ENCODE measurements at places on chromosomes 7 and 10.

DNA sequence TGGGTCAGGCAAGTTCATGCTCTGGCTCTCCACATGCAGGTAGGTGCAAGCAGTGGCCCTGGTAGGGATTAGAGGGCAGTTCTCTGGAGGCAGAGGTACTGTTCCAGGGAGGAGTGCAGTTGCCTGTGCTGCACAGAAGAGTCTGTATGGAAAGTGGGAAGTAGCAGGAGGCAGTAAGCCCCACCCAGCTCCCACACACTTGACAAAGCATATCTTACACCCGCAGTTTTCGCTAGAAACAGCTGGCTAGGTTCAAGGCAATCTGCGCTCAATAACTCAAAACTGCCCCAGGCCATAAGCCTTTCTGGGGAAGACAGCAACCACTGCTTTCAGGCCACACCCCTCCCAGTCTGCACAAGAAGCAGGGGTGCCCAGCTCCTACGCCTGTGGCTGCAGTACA is 33.1 kb upstream of the ARMC3 start:
- no peak for DNase-seq

DNA sequence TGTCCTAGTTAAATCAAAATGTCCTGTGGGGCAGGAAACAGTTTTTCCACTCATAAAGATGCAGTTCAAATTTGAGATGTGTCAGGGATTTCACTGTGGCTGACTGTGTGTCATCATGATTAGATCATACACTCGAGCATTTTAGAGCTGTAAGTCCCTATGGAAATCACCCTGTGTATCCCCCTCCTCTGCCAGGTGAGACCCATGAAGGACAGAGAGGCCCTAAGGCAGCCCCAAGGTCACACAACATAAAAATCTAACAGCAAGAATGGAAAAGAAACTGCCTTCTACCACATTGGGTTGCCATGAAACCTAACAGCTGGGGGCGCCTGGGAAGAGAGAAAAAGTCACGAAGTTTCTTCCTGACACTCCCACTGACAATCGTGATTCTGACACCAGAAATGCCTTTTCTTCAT is 135.8 kb downstream of the KCNMA1 start:
- no peak for DNase-seq

DNA sequence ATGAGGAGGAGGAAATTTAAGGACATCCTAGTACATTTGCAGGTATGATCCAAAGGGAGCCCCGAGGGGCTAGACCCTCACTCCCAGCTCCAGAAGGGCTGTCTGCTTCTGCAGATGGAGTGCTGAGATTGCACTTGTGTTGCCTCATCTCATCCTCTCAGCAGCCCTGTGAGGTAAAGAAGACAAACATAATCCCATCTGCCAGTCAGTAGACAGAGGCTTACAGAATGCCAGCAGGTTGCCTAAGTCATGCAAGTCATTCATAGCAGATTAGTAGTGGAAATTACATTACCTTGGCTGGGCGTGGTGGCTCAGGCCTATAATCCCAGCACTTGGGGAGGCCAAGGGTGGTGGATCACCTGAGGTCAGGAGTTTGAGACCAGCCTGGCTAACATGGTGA is 45.4 kb downstream of the BLVRA start:
- no peak for DNase-seq

- DNase-seq = no peak
Measured at GRCh38 chr7:138837627-138838026, 39.6 kb upstream of the ATP6V0A4 start.

DNA sequence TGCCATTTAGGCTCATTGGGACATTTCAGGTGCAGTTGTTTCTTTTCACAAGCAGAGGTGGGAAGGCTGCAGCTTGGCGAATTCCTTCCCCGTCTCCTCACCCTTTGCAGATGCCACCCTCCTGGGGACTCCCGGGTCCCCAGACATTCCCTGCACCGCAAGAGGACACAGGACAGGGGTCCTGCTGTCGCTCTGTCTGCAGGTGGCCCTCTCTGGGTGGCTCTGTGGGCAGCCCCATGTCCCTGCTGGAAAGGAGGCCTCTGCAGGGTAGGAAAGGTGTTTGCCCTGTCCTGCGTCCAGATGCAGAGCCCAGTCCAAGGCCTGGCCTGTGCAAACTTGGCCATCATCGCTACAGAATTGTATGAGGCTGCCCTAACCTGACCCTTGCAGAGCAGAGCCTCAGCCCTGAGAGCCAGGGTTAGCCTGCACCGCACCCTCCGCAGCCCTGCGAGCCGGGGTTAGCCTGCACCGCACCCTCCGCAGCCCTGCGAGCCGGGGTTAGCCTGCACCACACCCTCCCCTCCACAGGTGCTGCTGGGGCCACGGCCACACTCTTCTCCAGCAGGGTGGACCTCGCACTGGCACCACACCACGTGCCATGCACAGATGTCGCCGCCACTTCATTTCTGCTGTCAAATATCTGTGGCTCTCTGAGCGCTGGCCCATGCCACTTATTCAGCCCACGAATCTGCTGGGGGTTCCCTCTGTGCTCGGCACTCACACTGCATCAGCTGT is 61.0 kb downstream of the CFAP46 start:
- DNase-seq = no peak

DNA sequence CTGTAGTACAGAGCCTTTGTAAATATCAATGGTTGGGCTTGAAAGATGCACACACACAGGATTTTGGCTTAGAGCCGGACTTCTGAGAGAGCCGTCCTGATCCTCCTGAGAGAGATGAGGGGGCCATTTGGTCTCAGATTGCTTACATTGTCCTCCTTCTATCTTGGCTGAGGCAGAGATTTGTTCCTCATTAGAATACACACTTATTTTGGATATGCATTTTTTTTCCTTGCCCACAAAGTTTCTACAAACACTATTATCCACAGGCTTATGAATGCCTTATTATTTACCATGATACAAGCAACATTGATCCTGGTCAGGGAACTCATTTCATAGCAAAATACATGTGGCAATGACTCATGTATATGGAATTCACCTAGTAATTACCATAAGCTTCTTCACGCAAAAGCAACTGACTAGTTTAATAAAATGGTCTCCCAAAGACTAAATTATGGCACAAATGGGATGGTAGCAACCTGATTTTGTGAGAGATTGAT is 175.3 kb downstream of the MDFIC start:
- no peak for DNase-seq

DNA sequence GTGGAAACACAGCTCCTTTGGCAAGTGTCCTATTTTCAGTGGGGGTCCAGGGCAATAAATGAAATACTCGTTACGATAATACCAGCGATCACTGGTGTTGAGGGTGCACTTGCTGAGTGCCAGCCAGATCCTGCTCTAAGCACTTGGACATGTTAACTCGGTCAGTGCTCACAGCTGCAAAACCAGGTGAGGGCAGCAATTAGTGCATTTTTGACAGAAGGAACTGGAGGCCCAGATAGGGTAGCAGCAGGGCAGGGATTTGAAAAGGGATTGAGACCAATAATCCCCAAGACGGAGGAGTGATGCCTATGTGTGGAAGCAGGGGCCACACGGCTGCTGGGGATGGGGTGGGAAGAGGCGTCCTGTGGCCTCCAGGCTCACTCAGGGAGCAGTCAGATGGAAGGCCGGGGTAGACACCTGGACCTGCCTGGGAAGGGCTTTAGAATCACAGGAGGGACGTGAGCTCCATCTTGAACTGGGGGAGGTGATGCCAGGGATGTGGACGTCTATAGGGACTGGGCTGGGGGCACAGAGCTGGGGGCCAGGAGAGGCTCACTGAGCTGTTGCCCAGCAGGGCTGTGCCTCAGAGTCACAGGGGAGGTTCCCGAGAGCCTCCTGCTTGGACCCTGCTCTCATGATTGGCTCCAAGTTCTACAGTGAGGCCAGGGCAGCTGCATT is 14.3 kb downstream of the PTPRE start:
- DNase-seq = no peak

GRCh38 chr10:106278383-106278782 is 886.1 kb downstream of the SORCS1 start:
- no peak for DNase-seq

DNA sequence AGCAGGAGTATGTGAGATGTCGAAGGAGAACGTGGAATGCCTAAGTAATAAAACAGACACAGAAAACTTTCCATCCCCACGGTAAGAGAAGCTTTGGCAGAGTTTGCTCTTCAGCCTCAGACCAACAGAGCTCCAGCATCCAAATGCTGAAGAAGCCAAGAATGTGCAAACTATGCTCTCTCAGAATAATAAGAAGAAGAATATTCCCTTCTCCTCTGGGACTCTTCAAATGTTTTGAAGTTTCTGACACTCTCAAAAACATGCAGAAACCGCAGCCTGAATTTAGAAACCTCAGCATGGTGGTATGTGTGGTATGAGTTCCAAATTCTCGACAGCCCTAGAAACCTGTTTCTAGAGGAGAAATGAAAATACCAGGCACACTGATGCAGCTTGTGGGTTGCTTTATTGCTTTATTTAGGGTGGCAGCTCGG is 113.3 kb downstream of the KCNMA1 start:
- no peak for DNase-seq

DNA sequence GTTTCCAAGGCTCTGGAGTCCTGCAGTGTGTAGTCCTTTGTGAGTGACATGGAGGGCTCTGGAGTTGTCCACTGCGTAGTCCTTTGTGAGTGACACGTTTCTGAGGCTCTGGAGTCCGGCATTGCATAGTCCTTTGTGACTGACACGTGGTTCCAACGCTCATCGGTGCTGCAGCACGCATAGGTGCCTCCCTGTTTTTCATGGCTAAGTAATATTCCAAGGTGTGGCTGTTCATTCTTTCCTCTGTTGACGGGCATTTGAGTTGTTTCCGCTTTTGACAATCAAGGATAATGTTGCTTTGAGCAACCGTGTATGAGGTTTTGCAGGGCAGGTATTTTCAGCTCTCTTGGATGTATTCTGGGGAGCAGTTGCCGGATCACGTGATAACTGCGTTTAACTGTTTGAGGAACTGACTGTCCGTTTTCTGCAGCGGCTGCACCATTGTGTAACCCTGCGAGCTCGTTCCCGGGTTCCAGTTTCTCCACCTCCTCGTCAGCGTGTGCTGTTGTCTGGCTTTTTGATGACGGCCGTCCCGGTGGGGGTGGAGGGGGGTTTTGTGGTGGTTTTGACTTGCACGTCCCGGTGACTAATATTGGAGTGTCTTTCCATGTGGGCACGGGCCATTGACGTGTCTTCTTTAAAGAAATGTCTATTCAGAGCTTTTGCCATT is 21.1 kb downstream of the FAM20C start:
- DNase-seq = no peak

DNA sequence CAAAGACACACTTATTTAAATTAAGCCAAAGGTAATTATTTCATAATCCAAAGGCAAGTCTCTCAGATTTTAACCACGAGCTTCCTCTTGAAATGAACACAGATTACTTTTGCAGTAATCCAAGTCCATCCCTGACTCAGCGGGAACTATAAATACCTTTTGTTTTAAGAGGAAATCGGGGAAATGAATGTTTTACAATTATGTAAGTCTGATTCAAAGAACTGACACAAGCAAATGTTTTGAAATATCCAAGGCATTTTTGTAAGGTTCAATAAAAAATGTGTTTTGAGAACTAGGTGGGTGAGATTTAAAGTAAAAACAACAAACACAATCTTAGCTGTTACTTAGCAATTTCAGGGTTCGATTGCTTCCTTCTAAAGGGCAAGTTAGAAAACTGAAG is 179.8 kb upstream of the ASAH2 start:
- DNase-seq = no peak

- no peak for DNase-seq
Measured at GRCh38 chr10:125141150-125141859, 19.1 kb downstream of the CTBP2 start.
